ENCODE measurements at places on chromosomes 2 and 18. TPM values are rescaled to one million over a fixed set of nuclear protein-coding genes. Genes with fewer than 3 reads are reported as not detected.
A peak's percentile ranks its signal among the peaks of the same experiment; 100 is the strongest.

GRCh38 chr2:230674401-230674800 is 38.2 kb upstream of the CAB39 start:
- DNase-seq, result no peak

The RNF125 gene
- 2.5 TPM for total RNA-seq

GRCh38 chr2:141929331-141930252 is 201.2 kb downstream of the LRP1B start:
- no peak for DNase-seq

DNA sequence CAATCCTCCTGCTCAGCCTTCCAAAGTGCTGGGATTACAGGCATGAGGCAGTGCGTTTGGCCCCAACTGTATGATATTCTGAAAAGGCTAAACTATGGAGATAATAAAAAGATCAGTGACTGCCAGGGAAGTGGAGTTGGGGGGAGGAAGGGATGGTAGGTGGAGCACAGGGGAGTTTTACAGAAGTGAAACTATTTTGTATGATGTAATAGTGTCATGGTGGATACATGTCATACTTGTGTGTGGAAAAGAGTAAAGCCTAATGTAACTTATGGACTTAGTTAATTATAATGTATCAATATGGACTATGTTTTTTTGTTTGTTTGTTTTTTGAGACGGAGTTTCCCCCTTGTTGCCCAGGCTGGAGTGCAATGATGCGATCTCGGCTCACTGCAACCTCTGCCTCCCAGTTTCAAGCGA is 2.9 kb upstream of the GGCX start:
- DNase-seq, result no peak

The SNORC gene
- 4.2 TPM for total RNA-seq

DNA sequence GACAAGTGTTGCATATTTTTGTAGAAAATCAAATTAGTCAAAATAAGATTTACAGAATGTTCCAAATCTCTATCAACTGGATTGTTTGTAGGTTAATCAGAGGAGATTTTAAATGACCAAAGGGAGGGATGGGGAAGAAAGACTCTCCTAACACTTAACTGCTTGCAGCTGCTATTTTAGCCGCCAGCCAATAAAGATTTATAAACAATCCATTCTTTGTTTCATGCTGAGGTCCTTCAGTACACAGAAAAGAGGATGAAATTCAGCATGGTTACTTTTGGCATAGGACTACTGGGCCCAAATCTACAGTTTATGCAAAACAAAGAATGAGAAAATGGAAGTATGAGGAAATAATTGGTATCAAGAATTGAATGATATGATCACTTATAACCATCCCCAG is 86.4 kb upstream of the FN1 start:
- DNase-seq, result no peak

DNA sequence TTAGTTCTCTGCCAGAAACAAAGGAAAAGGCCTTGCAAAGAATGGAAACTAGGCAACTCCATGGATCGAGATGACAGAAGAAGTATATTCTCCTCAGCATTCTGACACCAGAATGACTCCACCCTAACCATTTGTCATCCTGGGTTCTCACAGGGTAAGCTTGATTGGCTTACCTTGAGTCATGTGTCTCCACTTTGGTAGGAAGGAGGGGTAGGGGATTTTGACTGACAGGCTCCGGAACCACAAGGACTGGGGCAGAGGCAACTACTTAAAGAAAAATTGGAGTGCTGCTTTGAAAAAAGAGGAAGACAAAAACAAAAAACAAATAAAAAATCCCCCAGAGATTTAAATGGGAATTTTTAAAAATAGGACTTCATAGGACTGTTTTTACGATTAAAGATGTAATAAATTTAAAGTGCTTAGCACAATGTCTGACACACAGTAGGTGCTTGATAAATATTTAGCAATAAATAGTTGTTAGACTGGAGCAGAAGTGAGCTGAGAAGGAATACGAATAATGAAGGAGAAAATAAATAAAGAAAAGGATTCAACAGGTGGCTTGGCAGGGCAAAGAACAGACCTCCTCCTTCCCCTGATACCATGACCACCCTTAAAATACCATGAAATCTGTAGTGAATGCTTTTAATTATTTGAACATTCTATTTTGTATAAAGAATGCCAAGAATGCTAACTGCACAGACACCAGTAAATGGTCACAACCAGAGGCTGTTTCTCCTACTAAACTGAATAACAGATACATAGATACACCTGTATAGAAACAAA is 230.2 kb downstream of the CDCA7 start:
- DNase-seq, result no peak

- no peak for DNase-seq
These were observed 63.8 kb upstream of the BZW1 start for GRCh38 chr2:200747668-200748618.

The TANK gene
- total RNA-seq, result 64.1 TPM

DNA sequence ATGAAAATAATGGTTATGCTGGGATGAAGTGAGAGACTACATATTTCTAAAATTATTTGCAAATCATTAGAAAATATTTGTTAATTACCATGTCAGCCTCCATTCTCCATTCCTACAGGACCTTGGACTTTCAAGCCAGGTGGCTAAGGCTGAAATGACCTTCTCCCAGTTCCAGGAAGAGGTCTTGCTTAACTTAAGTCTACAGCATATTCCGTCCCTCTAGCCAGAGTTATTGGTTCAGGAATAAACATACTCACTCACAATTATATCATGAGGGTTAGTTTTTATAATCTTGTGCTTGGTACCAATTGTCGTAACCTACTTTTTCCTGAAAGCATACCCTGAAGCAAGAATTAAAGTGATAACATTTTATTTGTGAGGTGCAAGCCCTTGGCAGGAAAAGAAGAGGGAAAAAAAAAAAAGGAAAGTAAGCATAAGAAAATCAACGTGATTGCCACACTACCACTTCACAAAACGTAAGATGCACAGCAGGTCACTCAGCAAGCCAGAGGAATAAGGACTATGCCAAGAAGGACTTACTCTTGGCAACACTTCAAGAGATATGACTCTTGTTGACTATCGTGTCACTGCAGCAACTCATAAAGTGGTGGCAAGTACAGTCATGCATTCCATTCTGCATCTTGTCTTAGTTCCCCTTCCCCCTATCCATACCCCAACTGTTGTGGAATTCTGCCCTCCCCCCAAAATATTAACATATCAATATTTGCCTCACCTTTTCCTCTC is 479.1 kb downstream of the MBD2 start:
- DNase-seq, result no peak

DNA sequence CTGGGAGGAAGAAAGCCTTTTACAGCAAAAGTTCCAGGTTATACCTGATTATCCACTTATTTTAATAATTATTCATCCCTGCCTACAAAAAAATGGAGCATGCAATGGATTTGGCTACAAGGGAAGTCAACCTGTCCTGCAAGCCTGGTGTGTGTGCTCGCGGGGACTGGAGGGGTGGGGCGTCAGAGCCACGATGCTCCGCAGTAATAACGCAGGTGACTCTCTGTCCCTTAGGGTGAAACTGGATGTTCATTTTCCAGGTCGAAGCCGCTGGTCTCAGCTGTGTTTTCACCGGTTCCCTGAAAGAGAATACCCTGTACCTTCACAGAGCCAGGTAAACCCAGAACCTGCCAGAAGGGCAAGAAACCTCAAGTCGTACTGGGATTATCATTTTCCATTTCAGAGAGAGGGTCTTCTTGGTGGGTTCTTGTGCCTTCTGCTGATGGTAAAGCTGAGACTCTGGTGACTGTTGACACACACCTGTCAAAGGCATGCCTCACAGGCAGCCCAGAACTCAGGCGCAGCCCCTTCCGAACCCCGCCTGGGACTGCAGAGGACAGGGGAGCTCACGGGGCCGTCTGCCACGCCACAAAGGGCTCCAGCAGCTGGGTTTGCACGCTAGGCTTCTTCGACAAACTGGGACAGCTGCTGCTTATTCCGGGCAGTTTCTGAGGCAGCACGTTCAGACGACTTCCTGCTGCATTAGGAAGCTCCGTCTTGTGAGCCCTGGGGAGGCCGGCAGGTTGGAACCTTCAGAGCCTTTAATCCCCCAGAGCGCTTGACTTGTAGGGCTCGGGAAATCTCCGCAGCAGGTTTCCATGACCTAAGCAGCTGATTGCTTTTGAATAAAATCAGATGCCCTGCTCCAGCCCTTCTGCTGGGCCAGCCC is 58.6 kb downstream of the KCNG2 start:
- DNase-seq, result no peak

DNA sequence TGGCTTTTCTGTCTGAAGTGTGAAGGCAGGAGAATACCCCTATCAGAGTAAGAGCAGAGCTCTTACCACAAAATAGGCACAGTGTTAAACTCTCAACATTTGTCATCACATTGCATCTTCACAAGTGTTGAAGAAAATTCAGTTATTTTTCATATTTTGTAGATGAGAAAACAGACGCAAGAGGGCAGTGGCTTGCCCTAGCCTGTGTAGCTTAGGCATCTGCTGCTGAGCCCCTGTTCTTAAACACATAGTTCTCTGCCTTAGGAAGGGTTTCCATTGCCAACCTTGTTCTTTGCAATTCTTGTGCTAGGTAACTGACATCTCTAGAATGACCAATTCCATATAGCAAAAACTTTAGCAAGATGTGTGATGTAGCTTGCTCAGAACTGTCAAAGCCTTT is 112.7 kb upstream of the RMDN2 start:
- no peak for DNase-seq

- DNase-seq, result no peak
These were observed 810.1 kb upstream of the ZEB2 start for GRCh38 chr2:145329971-145330370.

DNA sequence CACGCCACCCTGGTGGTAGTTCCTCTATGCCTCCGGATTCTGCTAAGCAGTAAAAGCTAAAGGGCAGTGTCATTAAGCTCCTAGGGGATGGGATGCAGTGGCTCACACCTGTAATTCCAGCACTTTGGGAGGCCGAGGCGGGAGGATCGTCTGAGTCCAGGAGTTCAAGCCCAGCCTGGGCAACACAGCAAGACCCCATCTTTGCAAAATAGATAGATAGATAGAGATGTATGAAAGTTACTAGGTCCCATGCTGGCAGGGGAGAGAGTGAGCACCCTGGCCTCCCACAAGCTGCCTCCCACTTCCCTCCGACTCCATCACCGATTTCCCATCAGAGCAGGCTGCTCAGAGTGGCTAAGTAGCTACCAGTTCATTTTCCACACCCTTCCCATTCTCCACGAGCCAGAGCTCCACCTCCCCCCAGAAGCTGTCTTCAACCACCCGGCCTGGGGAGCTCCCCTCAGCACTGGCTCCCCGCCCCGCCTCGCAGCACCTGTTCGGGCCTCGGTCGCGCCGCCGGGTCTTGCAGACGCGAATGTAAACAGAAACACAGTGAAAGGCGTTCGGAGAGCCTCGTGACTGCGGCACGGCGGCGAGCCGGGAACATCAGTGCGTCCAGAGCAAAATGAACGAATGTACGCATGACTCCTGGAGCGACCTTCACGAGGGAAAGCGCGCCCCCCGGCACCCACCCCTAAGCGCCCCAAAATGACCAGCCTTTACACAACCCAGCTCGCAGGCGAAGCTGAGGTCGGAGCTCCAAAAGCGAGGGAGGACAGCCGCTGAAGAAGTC is 598 bp upstream of the CEP68 start:
- peak; percentile 63 for DNase-seq

- DNase-seq, result no peak
These were observed 10.2 kb downstream of the ZNF516 start for GRCh38 chr18:76484749-76485387.

DNA sequence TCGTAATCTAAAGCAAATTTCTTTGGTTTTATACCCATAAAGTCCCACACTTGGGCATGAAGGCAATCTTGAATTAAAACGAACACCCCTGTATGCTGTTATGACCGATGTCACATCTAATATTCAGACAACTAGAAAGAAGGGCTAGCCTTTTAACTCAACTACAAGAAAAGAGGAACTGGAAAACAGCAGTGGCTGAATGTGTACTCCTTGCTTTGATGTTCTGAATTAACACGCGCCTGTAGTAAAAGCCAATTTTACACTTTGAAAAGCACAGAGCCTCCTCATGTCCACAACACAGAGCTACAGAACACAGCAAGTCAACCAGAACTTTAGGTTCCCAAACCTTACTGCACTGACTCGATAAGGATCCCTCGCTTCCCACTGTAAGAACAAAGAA is 147.6 kb downstream of the HDAC4 start:
- no peak for DNase-seq

GRCh38 chr2:238912228-238912915 is 64.5 kb downstream of the TWIST2 start:
- no peak for DNase-seq

The SCYGR5 gene
- total RNA-seq, result not detected

The HOXD10 gene
- not detected for total RNA-seq

GRCh38 chr2:3254442-3254941 is 123.1 kb downstream of the EIPR1 start:
- no peak for DNase-seq

GRCh38 chr18:31500051-31500688 is 2.2 kb downstream of the DSG2 start:
- no peak for DNase-seq

The LNPK gene
- total RNA-seq, result 54.4 TPM

The UCN gene
- 1.2 TPM for total RNA-seq

DNA sequence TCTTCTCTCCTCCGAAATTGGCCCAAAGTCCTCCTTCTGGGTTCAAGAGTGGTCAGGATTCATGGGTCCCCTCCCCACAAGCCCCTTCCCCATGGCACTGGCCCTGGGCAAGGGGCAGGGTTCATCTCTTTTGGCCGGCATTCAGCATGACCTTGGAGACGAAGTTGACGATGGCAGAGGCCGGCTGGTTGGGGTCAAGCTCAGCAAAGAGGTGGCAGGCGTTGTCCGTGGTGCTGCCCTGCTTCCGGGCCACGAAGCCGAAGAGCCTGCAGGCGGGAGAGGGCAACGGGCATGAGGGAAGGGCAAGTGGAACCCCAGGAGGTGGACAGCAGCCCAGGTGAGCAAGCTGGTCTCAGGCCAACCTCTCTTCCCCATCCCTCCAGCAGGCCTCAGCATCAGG is 198.5 kb downstream of the TNS1 start:
- no peak for DNase-seq

GRCh38 chr18:74562775-74563174 is 28.5 kb downstream of the CNDP1 start:
- no peak for DNase-seq

DNA sequence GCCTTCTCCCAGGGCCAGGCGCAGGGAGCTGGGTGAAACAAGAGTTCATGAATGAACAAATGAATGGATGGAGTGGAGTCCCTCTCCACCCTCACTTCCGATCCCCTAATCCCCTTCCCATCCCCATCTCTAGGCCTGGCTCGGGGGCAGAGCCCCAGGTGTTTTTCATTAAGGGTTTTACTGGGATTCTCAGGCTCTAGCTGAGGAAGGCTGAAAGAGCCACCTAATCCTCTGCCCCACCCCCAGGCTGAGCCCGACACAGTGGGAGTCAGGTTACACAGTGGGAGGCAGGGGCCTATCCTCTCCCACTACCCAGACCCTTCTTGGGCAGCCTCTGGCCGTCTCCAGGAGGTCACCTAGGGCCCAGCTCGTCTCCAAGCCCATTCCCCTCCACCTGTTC is 36.1 kb downstream of the SDC1 start:
- DNase-seq, result no peak

- DNase-seq, result no peak
These were observed 316.8 kb upstream of the RBMS1 start for GRCh38 chr2:160810406-160810805.

- no peak for DNase-seq
These were observed 188.6 kb downstream of the ARL4C start for GRCh38 chr2:234308073-234308812.

The MROH2A gene
- total RNA-seq, result not detected

The C2orf78 gene
- total RNA-seq, result not detected

Measured in cerebellum (tissue), 4 donors.